ENCODE measurements at places on chromosomes 2 and 18. TPM values are rescaled to one million over a fixed set of nuclear protein-coding genes. Genes with fewer than 3 reads are reported as not detected.

- no peak for DNase-seq
Measured at GRCh38 chr18:48790869-48791635, 159.7 kb downstream of the SMAD7 start.

- no peak for DNase-seq
Measured at GRCh38 chr18:80148326-80149199, 39.5 kb downstream of the ADNP2 start.

- DNase-seq = no peak
Measured at GRCh38 chr18:2009942-2010697, 561.2 kb downstream of the METTL4 start.

DNA sequence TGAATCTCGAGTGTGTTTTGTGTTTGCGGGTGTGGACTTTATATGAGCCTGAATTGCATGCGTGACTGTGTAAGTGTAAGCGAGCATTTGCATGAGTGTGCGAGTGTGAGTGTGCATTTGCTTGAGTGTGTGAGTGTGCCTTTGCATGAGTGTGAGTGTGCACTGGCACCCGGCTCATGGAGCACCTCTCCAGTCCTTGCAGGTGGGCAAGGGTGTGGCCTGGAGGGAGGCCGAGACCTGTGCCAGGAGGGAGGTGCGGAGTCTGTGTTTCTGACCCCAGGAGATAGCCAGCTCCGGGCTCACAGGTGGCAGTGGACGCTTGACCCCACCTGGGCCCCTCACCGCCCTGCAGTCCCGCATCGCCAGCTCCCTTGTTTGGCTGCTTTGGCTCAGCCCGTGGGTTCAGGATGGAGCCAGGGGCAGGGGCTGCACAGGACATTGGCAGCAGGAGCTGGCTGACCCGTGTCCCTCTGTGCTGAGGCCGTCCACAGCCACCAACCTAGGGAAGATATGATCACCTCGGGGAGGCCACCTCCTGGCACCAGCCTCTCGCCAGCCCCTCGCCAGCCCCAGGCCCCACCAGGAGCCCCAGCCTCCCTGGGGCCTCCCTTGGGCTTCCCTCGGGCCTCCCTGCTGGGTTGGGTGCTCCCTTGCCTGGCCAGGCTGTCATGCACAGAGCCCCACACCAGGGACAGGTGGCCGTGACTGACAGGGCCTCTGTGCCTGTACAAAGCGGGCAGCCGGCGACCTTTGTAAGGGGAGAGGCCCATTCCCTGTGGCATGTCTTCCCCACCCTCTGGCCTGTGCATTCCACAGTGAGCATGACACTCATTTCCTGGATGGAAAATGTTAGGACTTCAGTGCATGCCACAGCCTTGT, 81.6 kb downstream of the PTGR3 start:
- no peak for DNase-seq

The TXNDC2 gene
- not detected for total RNA-seq

The NYAP2 gene
- total RNA-seq = 0.20 TPM

Data from CD4-positive, CD25-positive, alpha-beta regulatory T cell (primary cell).